Activated CD4-positive, alpha-beta T cell treated with anti-CD3 and anti-CD28 coated beads for 36 hours (primary cell): ENCODE measurements at places on chromosomes 1 and 21. TPM values are rescaled to one million over a fixed set of nuclear protein-coding genes. Genes with fewer than 3 reads are reported as not detected.

The SLC22A15 gene
- 0.25 TPM for total RNA-seq

The SLAMF6 gene
- 45.9 TPM for total RNA-seq

The SLC44A3 gene
- total RNA-seq, result not detected

The FAM229A gene
- total RNA-seq, result 3.1 TPM
